ENCODE measurements at places on chromosomes 11 and 22.

- peak; percentile 61 for DNase-seq
These were observed 77.8 kb downstream of the UBASH3B start for GRCh38 chr11:122733318-122733717.

DNA sequence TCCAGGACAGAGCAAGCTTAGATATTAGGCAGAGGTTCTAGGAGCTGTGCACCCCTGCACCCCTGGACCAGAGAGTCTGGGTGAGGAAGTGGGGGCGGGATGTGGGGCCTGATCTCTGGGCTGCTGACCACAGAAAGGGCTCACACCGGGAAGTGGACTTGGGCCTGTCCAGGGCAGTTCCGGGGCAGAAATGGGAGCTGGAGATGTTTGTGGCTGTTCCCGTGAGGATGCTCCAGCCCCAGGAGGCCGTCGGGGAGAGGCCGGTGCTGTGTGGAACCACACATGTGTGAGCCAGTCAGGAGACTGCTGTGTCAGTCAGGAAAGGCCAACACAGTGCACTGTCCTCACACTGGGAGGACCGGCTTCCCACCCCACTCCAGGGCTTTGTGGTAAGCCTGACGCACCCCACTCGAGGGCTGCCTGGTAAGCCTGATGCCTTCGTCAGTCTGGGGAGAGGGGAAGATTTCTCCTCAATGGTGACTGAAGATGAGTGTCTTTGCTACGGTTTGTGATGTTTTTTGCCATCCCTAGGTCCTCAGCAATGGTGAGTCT, 741.0 kb downstream of the BRD1 start:
- DNase-seq = no peak

GRCh38 chr22:47175151-47176025, 412.9 kb downstream of the TBC1D22A start:
- DNase-seq = peak; percentile 72

- peak; percentile 36 for DNase-seq
These were observed at the start of gene DRD2 for GRCh38 chr11:113475160-113475761. DRD2 (minus strand) TSS chr11:113475398; CDS start chr11:113424651, 50,747 bp downstream.

- peak; percentile 71 for DNase-seq
These were observed 58.2 kb downstream of the RRAS2 start for GRCh38 chr11:14300661-14301304.

- peak; percentile 40 for DNase-seq
These were observed 25.0 kb upstream of the SERPIND1 start for GRCh38 chr22:20748731-20749428.

- DNase-seq = no peak
These were observed 22.3 kb upstream of the RASL10A start for GRCh38 chr22:29337631-29338284.

- DNase-seq = peak; percentile 34
These were observed 4.1 kb upstream of the SAC3D1 start for GRCh38 chr11:65036931-65037330.

- DNase-seq = no peak
These were observed 24.7 kb upstream of the BAIAP2L2 start for GRCh38 chr22:38135133-38135706.

DNA sequence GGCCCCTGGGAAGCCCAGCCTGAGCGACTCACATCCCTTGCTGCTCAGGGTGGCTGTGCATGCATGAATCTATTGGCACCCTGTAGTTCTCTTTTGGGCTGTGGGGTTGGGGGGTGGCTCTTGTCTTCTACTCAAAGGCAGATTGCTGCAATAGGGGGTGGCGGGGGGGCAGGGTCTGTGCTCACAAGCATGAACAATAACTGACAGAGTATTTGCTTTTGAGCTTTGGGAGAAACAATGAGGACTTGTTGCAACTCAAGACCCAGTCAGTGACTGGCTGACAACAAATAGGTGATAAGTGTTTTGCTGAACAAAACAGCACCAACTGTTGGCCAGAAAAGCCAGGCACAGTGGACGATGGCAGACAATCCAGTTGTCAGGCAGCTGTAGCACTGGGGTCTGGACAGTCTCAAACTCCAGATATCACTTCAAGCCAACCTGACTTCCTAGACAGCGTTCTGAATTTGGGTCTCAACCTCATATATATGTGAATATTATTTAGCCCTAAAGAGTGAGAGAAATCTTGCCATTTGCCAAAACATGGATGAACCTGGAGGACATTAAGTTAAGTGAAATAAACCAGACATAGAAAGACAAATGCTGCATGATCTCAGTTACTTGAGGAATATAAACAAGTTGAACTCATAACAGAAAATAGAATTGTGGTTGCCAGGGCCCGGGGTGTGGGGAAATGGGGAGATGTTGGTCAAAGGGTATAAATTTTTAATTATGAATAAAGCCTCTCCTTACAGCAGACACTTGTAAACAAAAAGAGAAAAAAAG, 61.7 kb downstream of the ME3 start:
- DNase-seq = no peak

DNA sequence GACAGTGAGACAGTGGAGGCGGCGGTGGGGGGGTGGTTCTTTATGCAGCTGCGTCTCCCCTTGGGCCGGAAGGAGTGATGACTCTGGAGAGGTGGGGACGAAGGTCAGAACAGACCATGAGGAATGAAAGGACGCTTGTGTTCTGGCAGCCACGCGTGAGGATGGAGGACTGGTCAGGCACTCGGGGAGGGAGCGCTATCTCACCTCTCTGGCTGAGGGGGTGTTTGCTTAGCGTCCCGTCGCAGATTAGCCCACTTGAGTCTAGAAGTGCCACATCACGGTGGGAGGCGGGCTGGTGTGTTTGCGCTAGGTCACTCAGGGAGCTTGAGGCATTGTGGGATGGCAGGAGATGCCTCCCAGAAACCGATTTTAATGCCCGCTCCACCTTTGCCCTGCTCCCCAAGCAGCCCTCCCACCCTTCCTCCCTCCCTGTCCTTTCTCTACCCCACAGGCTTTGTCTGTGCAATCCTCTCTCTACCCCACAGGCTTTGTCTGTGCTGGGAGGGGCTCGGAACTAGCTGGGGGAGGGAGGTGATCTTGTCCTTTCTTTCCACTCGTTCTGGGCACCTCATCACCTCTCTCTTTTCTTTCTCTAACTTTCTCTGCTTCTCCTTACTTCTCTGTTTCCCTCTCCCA, 97.8 kb downstream of the PKNOX2 start:
- peak; percentile 39 for DNase-seq

- DNase-seq = no peak
These were observed 84.7 kb downstream of the ABTB2 start for GRCh38 chr11:34273099-34273498.

DNA sequence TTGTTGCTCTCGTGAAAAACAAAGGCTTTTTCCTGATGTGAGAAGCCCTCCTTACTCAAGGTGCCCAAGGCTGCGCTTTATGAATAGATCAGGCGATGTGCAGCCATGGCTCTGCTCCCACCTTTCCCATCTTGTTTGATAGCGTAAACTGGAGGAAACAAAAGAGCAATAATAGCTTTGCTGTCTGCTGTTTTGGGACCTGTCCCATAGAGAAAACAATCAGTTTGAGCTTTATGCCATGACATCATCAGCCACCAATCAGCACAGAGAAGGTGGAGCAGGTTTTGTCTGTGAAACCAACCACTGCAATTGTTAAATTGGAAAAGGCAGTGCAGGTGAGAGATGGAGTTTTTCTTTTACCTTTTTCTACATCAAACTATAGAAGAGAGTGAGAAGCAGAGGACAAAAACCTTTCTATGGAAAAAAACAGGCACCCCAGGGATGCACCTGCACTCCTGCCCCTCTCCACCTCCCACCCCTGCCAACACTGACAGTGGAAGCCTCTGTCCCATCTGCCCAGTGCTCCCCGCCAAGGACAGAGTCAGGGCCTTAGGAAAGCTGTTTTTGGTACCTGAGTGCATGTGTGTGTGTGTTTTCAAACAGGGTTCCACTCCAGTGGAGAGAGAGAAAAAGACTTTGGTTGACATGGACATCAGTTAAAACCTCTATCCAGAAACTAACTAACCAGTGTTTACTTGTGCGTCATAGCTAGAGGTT, 80.7 kb downstream of the MICAL3 start:
- DNase-seq = no peak

DNA sequence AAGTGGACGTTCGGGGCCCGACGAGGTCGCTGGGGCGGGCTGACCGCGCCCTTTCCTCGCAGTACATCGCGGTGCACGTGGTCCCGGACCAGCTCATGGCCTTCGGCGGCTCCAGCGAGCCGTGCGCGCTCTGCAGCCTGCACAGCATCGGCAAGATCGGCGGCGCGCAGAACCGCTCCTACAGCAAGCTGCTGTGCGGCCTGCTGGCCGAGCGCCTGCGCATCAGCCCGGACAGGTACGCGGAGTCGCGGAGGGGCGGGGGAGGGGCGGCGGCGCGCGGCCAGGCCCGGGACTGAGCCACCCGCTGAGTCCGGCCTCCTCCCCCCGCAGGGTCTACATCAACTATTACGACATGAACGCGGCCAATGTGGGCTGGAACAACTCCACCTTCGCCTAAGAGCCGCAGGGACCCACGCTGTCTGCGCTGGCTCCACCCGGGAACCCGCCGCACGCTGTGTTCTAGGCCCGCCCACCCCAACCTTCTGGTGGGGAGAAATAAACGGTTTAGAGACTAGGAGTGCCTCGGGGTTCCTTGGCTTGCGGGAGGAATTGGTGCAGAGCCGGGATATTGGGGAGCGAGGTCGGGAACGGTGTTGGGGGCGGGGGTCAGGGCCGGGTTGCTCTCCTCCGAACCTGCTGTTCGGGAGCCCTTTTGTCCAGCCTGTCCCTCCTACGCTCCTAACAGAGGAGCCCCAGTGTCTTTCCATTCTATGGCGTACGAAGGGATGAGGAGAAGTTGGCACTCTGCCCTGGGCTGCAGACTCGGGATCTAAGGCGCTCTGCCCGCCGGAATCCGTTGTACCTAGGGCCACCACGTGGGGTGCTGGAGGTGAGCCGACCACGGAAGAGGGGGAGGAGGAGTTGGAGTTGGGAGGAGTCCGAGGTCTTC, 771 bp downstream of the MIF start:
- peak; percentile 81 for DNase-seq

- peak; percentile 99 for DNase-seq
These were observed at the start of the genes ELP4 and IMMP1L for GRCh38 chr11:31509429-31510345. ELP4 (plus strand) TSS chr11:31509767; CDS start chr11:31509785, 18 bp downstream. IMMP1L (minus strand) TSS chr11:31509622; CDS start chr11:31463276, 46,346 bp downstream.

DNA sequence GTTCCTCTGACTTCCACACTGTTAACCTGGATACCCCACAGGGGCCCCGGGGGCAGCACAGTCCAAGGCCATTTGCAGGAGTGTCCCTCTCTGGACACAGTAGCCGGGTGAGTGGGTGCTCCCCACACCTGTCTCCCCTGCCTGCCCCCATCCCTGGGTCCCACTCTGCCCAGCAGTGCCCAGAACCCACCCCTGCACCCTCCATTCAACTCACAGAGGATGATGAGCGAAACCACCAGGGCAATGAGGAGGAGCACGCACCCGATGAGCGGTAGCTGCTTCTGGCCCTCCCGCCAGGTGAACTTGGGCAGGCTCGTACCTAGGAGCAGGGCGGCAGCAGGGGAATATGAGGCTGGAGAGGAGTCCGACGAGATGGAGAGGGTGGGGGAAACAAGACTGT, 12.2 kb downstream of the TMPRSS13 start:
- no peak for DNase-seq

DNA sequence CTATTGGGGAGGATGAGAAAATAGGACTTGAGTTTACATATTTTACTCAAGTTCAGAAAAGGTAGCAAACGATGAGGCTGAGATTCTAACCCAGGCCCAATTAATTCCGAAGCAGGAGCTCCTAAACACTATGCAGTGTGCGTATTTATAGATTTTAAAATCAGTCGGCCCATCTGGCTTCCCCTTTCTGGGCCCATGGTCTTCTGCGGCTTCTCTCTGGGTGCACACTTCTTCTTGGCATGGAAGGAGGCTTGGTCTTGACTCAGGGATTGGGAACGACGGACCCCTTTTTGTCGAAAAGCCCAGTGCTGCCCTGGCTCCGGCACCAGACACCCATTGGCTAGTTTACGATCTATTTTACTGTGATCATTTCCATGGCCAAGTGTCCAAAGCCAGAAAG, 1433.8 kb downstream of the BRD1 start:
- DNase-seq = no peak

DNA sequence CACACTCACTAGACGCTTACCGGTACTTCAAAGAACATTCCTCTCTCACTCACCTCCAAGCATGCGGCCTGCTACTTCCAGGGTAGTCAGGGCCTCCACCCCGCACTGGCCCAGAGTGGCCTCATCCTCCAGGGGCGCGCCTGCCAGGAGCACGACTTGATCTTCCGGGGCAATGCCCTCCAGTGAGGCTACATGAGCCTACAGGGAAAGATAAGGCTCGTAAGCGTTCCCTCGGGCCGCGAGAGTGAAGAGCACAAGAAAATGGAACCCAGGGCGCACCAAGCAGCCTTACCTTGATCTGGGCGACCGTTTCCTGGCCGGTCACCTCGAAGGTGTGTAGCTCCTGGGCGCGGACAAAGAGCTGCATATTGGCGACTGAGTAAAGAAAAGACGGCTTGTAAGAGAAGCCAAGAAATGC, 478 bp downstream of the FAU start:
- DNase-seq = no peak

DNA sequence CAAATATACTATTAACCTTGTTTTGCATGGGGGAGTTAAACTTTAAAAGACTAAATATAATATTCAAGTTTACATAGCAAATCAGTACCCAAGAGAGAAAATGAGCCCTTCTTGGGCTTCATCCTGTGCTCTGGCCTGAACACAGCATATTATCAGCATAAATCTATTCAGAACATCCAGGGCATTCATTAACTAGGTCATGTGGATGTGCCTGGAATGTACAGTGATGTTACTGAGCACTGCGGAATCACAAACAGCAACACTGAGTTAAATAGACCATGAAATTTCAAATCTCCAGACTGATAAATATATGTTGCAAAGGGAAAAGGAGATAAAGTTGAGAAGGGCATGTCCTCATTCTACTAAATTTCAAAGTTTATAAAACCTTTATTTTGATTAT, 426.4 kb downstream of the AASDHPPT start:
- DNase-seq = no peak

DNA sequence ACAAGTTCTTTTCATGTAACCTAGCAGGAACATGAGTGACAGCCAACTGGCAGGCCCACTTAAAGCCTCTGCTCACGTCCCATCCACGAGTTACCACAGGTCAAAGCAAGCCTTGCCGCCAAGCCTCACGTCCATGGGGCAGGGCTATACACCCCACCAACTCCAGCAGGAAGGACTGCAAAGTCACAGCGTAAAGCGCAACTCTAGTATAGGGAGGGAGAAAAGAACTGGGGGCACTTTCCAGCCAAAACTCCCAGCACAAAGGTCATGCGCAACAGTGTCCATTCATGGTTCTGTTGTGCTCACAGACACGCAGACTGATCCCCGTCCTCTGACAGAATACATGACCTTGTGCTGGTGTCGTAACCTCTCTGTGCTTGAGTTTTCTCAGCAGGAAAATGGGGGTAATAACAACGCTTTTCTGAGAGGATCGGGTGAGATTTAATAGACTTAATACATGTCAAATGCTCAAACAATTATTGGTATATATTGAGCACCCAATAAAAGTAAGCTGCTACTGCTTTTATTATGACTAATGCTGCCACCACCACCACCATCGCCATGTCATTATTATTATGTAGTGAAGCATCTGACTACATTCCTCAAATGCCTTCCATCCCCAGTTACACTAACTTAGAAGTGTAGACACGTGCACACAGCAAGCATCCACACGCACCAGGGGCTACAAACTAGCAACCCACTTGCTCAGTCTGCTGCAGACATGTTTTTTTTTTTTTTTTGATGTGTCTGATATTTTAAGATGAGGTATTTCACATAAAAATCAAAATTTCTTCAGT, 104.4 kb upstream of the PARVA start:
- DNase-seq = no peak

All from tongue (tissue), 3 donors.